ENCODE measurements at places on chromosomes 6 and 20.

DNA sequence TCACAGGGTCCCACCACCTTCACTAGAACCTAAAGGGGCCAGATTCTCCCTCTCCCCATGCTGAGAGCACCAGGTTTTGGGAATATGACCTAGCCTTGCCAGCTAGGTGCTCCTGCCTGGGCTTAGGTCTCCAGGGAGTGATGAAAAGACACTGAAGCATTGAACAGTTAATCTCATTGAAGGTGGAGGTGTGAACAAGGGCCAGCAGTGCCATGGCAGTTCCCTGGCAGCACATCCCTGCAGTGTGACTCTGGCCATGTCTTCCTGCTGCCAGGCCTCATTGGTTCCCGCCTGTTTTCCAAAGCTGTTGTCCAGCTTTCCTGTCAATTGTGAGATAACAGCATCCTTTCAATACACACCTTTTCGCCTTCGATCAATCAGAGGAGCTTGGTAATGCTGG is 10.9 kb downstream of the PPIL6 start:
- no peak for DNase-seq

- no peak for DNase-seq
Observed at GRCh38 chr6:20827798-20828197, 293.5 kb downstream of the CDKAL1 start.

DNA sequence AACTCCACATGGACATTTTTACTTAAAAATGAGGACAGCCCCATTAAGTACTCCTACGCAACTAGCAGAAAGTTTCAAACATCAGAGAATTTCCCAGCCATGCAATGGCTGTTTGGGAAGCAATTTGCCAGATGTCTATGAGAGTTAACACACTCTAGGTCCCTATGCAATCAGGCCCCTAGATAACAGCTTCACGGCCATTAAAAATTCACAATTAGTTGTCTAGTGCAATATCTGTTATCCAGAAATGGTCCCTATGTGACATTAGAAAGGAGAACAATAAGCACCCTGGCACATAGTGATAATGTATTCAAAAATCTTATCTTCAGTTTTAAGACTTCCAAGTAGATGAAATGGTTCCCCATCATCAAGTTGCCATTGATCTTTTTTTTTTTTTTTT is 174.3 kb upstream of the NRSN1 start:
- DNase-seq: no peak

- DNase-seq: no peak
Observed at GRCh38 chr6:168240160-168240559, 79.4 kb downstream of the DACT2 start.

GRCh38 chr6:112269979-112270566 is 15.7 kb upstream of the LAMA4 start:
- no peak for DNase-seq

GRCh38 chr6:42138190-42138589 is 4.2 kb downstream of the C6orf132 start:
- DNase-seq: no peak

DNA sequence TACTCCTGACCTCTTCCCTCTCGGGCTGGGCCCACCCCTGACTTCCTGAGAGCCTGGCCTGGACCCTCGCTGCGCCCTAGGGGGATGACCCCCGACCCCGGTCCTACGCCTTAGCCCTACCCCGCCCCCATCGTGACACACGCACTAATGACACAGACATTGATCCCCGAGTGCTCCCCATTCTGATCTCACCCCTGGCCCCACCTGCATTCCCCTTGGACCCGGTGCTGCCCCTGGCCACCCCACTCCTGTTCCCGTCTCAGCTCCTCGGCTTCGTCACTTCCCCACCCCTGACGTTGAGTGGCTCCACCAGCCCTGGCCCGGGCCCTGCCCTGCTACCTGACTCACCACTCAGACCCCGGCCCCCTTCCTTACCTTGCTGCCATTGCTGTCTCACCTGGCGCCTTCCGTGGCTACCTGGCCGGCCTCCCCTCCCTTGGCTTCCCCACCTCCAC is 12.1 kb downstream of the RBCK1 start:
- no peak for DNase-seq

- no peak for DNase-seq
Observed at GRCh38 chr6:79559706-79560105, 22.5 kb upstream of the LCA5 start.

DNA sequence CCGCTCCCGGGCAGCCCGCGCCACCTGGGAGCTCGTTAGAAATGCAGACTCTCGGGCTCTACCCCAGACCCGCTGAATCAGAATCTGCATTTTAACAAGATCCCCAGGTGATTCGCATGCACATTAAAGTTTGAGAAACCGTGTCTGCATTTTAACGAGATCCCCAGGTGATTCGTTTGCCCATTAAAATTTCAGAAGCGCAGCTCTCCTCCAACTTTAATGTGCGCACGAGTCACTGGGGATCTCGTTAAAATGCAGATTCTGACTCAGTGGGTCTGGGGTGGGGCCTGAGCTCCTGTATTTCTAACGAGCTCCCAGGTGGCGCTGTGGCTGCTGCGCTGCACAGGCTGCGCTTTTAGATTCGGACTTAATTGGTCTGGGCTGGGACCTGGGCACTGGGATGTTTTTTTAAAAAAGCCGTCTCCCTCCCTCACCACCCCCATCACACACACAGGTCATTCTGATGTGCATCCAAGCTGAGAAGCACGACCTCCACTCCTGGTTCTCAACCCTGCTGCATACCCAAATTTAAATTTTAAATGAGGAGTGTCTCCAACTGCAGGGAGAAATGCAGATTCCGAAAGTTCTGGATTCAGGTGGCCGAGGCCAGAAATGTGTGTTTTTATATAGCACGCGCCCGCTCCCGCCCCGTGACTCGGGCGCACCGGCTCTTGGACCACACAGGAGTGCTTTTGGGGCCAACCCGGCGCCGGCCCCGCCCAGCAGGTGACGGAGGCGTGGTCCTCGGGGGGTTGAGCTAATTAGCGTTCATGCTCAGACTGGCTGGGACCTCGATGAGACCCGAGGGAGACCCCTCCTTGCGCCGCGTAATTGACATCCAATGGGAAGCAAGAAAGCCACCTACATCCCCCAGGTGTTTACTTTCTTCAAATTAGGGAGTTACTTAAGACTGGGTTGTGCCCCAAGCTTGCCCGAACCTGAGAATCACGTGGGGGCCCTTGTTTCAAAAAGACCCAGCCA is 85.8 kb downstream of the ZFP64 start:
- DNase-seq: peak; percentile 30

- no peak for DNase-seq
Observed at GRCh38 chr6:50842446-50842845, 23.8 kb downstream of the TFAP2B start.

DNA sequence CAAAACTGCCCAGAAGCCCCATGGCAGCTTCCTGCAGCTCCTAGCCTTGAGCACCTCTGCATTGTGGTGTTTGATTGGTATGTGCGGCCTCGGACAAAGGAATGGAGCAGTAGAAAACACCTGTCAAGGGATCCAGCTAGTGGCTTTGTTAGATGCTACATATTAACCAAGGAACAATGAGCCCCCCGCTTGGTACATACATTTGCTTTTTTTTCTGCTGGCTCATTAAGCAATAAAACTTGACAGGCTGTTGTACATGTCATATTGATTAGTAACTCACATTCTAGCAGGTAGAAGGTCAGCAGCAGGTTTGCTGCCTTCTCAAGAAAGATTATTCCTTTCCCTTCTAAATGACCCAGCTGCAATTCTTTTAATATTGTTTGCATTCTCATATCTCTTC is 937 bp downstream of the SPACA1 start:
- no peak for DNase-seq

DNA sequence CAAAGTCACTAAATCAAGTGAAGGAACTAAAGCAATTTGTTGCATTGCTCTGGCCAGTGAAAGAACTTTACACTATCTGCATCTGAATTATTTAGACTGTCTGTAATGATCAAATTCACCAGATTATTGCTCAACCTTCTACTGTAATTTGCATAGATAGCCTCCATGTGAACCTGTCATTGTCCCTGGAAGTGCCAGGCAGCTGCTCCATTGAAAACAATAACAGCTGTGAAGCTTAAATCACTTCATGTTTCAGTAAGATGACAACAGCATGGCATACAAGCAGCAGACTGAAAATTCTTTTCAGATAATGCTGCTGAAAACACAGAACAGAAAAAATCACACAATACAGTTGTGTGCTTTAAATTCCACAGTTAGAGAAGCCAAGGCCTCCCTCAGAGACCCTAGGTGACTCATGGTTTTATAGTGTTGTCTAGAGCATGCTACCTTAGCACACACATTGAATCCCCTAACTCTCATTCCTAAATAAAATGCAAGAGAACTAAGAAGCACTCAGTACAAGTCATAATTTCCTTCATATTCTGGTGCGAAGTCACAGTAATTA is 248.9 kb downstream of the TPBG start:
- peak; percentile 29 for DNase-seq

DNA sequence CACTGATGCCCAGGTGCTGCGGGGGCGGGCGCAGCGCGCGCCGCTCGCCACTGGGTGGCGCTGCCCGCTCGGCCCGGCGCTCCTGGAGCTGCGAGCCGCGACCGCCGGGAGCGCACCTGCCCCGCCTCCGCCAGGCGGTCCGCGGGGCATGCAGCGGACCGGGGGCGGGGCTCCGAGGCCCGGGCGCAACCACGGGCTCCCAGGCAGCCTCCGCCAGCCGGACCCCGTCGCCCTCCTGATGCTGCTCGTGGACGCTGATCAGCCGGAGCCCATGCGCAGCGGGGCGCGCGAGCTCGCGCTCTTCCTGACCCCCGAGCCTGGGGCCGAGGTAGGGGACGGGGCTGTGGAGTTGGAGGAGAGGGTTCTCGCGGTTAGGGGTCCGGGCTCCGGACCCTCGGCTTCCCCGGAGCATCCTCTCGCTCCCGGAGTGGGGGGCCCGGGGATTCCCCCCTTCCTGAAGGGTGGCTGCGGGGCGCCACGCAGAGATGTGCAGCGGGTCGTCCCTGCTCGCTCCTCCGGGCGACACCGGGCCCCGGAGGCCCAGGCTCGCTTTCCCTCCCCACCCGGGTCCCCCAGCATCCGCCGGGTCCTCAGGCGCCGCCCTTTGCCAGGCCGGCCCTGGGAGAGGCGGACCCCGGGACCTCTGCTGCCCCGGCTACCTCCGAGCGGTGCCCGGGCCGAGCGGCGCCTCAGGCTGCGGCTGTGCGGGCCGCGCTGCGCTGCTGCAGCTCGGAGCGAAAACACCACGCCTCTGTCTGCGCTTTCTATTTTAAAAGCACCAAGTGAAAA is at the start of gene BCAS4:
TSS of gene BCAS4 (plus strand) at position 216 of the 789 bp plus-strand sequence. CDS start at position 239, 23 bp downstream.
- peak; percentile 78 for DNase-seq

DNA sequence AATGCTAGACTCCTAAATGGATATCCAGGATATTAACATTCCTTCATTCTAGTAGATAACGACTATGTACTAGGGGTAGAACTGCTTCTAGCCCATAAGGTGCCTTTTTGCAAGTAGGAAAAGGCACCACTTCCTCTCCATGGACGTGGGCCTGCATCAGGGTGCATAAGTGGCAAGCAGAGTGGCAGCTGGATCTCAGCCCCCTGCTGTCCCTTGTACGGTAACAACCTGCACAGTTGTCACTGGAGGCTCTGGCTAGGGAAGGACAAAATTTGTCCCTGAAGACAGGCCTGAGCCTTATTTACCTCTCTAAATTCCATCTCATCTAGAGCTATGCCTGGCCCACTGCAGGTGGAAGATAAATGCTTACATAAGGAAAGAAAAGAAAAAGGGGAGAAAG is 42.5 kb upstream of the SAYSD1 start:
- DNase-seq: peak; percentile 59

Measured in NCI-H524 (cell line).